ENCODE measurements at places on chromosomes 1 and 21. TPM values are rescaled to one million over a fixed set of nuclear protein-coding genes. Genes with fewer than 3 reads are reported as not detected.

The BMP8A gene
- not detected for total RNA-seq

The ADORA1 gene
- not detected for total RNA-seq

The TRIM46 gene
- 19.1 TPM for total RNA-seq

The LRRC41 gene
- total RNA-seq: 39.2 TPM

The SLAMF8 gene
- 0.48 TPM for total RNA-seq

The PLA2G2C gene
- 0.58 TPM for total RNA-seq

The AUNIP gene
- total RNA-seq: 3.0 TPM

The SLC9C2 gene
- total RNA-seq: not detected

The AIRE gene
- not detected for total RNA-seq

The ANGPTL3 gene
- total RNA-seq: not detected

The PPP1R15B gene
- 59.9 TPM for total RNA-seq

The GUCA2A gene
- not detected for total RNA-seq

The OPRD1 gene
- not detected for total RNA-seq

The SPRR4 gene
- not detected for total RNA-seq

The KANK4 gene
- not detected for total RNA-seq

The C1orf50 gene
- total RNA-seq: 8.3 TPM

The GBP6 gene
- 0.29 TPM for total RNA-seq

The PIK3R3 gene
- 1.9 TPM for total RNA-seq

The AKR1A1 gene
- total RNA-seq: 143 TPM

Data from activated naive CD4-positive, alpha-beta T cell treated with anti-CD3 and anti-CD28 coated beads, Interleukin-2, amount 10 ng/mL, durations not matched to agents 5 hours and 36 hours (primary cell).